Activated naive CD4-positive, alpha-beta T cell treated with anti-CD3 and anti-CD28 coated beads, Interleukin-2, amount 10 ng/mL, durations not matched to agents 5 hours and 36 hours (primary cell): ENCODE measurements at places on chromosomes 6 and 20. TPM values are rescaled to one million over a fixed set of nuclear protein-coding genes. Genes with fewer than 3 reads are reported as not detected.

GPR63 gene
- total RNA-seq: 2.1 TPM

CLVS2 gene
- total RNA-seq: not detected

TBXT gene
- total RNA-seq: not detected

GMPR gene
- 0.48 TPM for total RNA-seq

CCN6 gene
- total RNA-seq: not detected

LPA gene
- total RNA-seq: not detected

PSORS1C1 gene
- not detected for total RNA-seq

AGPAT1 gene
- total RNA-seq: 42.0 TPM

HLA-DQB2 gene
- total RNA-seq: not detected

LY6G5C gene
- total RNA-seq: 1.8 TPM

KHDC1L gene
- not detected for total RNA-seq

HMGA1 gene
- total RNA-seq: 281 TPM

MUC22 gene
- not detected for total RNA-seq

PRPH2 gene
- total RNA-seq: not detected

GNRH2 gene
- total RNA-seq: 0.96 TPM

LST1 gene
- 71.0 TPM for total RNA-seq

RAMACL gene
- 0.20 TPM for total RNA-seq

BRD2 gene
- total RNA-seq: 275 TPM

SERINC1 gene
- total RNA-seq: 71.4 TPM

C6orf132 gene
- not detected for total RNA-seq

PDE7B gene
- total RNA-seq: 1.6 TPM

CRIP3 gene
- 0.35 TPM for total RNA-seq

FOXQ1 gene
- total RNA-seq: not detected

SLC24A3 gene
- not detected for total RNA-seq

HCRTR2 gene
- not detected for total RNA-seq

KHDC1 gene
- 2.1 TPM for total RNA-seq

DCDC2 gene
- total RNA-seq: not detected

MYB gene
- total RNA-seq: 6.4 TPM

GJA10 gene
- not detected for total RNA-seq

GSTA3 gene
- total RNA-seq: not detected

UBE2C gene
- 135 TPM for total RNA-seq

FBXL4 gene
- 13.2 TPM for total RNA-seq

ZNF334 gene
- 0.40 TPM for total RNA-seq

SLC35B2 gene
- 32.1 TPM for total RNA-seq

ARMH2 gene
- 2.6 TPM for total RNA-seq

TREML2 gene
- total RNA-seq: 36.5 TPM

VSX1 gene
- not detected for total RNA-seq

FOXF2 gene
- total RNA-seq: not detected

SLC2A10 gene
- not detected for total RNA-seq

HDGFL1 gene
- total RNA-seq: not detected

C20orf204 gene
- total RNA-seq: 3.6 TPM

CLPSL2 gene
- total RNA-seq: not detected

LSM2 gene
- 75.6 TPM for total RNA-seq

ASIP gene
- total RNA-seq: not detected

MEI4 gene
- total RNA-seq: not detected

MAS1 gene
- not detected for total RNA-seq

ZSWIM1 gene
- 9.3 TPM for total RNA-seq

SLC12A5 gene
- 0.17 TPM for total RNA-seq

MOXD1 gene
- total RNA-seq: not detected

SNRNP48 gene
- total RNA-seq: 16.3 TPM

CLIC5 gene
- total RNA-seq: 4.5 TPM

CCR6 gene
- total RNA-seq: 0.83 TPM

CYP24A1 gene
- not detected for total RNA-seq

ALDH8A1 gene
- total RNA-seq: 0.24 TPM

HLA-DMB gene
- total RNA-seq: 9.2 TPM

SMLR1 gene
- total RNA-seq: not detected

SMOC2 gene
- total RNA-seq: not detected

SLC26A8 gene
- total RNA-seq: not detected
